ENCODE measurements at places on chromosomes 4 and X. TPM values are rescaled to one million over a fixed set of nuclear protein-coding genes. Genes with fewer than 3 reads are reported as not detected.

NHSL2 gene
- total RNA-seq, result 1.4 TPM

ZFX gene
- total RNA-seq, result 91.0 TPM

SERPINA7 gene
- total RNA-seq, result not detected

SHOX gene
- total RNA-seq, result not detected

FGF5 gene
- 12.6 TPM for total RNA-seq

AWAT2 gene
- total RNA-seq, result not detected

IRS4 gene
- not detected for total RNA-seq

ARAF gene
- 12.3 TPM for total RNA-seq

MID1 gene
- total RNA-seq, result 12.8 TPM

SHROOM2 gene
- 0.75 TPM for total RNA-seq

NLGN4X gene
- total RNA-seq, result not detected

CENPVL1 gene
- total RNA-seq, result not detected

SYNPO2 gene
- total RNA-seq, result 7.0 TPM

TLR10 gene
- total RNA-seq, result not detected

CSAG3 gene
- not detected for total RNA-seq

ASB12 gene
- total RNA-seq, result not detected

TENM3 gene
- 5.8 TPM for total RNA-seq

CT55 gene
- not detected for total RNA-seq

BANK1 gene
- 1.00 TPM for total RNA-seq

SOX3 gene
- total RNA-seq, result not detected

ABCG2 gene
- total RNA-seq, result 2.3 TPM

MAGEA2 gene
- not detected for total RNA-seq

TRMT44 gene
- 17.7 TPM for total RNA-seq

TLR3 gene
- total RNA-seq, result 1.8 TPM

SPRY1 gene
- 1.9 TPM for total RNA-seq

TMPRSS11F gene
- not detected for total RNA-seq

CORIN gene
- 1.00 TPM for total RNA-seq

All from uterine smooth muscle cell (primary cell).